ENCODE measurements at places on chromosomes 12 and 14. TPM values are rescaled to one million over a fixed set of nuclear protein-coding genes. Genes with fewer than 3 reads are reported as not detected.

Gene GPR84
- total RNA-seq: 49.4 TPM

Gene NRL
- 1.2 TPM for total RNA-seq

Gene BCL2L2
- 3.4 TPM for total RNA-seq

Gene ANKRD33
- total RNA-seq: 0.10 TPM

Gene ACRBP
- total RNA-seq: 24.1 TPM

Gene ABCC9
- 0.10 TPM for total RNA-seq

Gene DLGAP5
- 0.84 TPM for total RNA-seq

Gene SRRM4
- not detected for total RNA-seq

Gene GOLGA3
- 21.9 TPM for total RNA-seq

Gene P3H3
- total RNA-seq: 2.6 TPM

Gene SERPINA9
- total RNA-seq: not detected
